ENCODE measurements at places on chromosomes 12 and 14.

DNA sequence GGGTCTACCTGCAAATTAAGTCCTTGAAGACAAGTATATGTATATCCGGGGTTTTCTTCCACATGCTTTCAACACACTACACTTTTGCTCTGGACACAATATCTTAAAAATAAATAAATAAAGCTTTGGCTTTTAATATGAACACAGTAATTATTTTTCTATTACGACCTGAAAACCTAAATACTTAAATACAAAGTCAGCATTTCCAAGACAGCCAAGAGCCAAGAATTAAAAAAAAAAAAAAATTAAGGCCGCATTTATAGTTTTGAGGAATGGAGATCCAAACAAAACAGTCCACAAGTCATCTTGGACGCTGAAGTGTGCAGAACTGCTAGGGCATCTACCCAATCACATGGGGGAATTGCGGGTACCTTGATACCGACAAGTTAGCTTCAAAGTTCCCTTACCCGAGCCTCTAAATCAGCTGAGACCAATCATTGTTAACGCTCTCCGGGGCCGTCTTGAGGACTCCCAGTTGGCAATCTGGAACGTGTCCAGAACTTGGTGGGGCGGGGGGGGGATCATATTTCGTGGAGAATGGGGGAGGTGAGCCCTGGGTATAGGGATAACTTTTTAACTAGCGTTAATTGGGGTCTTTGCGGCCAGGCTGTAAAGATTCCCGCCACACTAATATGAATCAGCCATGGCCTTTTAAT is 731 bp upstream of the PCNX4 start:
- no peak for DNase-seq

DNA sequence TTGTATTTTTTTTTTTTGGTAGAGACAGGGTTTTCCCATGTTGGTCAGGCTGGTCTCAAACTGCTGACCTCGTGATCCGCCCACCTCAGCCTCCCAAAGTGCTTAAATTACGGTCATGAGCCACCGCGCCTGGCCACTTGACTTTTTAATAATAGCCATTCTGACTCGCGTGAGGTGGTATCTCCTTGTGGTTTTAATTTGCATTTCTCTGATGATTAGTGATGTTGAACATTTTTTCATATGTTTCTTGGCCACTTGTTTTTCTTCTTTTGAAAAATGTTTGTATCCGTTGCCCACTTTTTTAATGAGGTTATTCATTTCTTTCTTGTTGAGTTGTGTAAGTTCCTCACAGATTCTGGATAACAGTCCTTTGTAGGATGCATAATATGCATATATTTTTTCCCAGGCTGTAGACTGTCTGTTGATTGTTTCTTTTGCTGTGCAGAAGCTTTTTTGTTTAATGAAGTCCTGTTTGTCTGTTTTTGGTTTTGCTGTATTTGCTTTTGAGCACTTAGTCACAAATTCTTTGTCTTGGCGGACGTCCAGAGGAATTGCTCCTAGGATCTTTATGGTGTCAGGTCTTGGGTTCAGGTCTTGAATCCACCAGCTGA is 10.3 kb upstream of the PGAM5 start:
- no peak for DNase-seq

DNA sequence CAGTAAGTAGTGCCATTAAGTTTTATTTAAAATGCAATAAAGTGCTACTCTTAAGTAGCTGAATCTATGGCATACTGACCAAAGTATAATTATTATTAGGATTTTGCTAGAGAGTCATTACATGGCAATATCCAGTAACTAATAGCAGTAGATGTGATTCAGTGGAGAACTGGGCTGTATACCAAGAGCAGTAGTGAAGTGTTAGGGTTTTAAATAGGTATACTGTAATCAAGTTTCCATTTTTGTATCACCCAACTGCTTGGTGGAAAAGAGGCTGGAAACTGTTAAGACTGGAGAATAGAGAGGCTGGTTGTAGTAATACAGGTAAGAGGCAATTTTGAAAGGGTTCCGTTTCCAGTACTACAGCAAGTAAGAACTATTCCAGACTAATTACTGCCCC is 13.3 kb upstream of the LLPH start:
- no peak for DNase-seq

- no peak for DNase-seq
Measured at GRCh38 chr12:23133471-23133870, 508.5 kb downstream of the ETNK1 start.

DNA sequence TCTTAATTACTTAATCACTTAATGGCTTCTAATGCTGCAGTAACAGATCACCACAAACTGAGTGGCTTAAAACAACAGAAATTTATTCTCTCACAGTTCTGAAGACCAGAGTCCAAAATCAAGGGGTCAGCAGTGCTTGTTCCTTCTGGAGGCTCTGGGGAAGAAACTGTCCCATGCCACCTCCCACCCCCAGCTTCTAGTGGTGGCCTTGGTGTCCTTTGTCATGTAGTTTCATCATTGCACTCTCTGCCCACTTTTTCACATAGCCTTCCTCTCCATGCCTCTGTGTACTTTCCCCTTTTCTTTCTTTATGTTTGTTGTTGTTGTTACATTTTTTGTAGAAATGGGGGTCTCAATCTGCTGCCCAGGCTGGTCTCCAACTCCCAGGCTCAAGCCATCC is 16.1 kb upstream of the UBC start:
- DNase-seq: no peak

GRCh38 chr12:46660276-46660675 is 165.5 kb downstream of the SLC38A4 start:
- no peak for DNase-seq

DNA sequence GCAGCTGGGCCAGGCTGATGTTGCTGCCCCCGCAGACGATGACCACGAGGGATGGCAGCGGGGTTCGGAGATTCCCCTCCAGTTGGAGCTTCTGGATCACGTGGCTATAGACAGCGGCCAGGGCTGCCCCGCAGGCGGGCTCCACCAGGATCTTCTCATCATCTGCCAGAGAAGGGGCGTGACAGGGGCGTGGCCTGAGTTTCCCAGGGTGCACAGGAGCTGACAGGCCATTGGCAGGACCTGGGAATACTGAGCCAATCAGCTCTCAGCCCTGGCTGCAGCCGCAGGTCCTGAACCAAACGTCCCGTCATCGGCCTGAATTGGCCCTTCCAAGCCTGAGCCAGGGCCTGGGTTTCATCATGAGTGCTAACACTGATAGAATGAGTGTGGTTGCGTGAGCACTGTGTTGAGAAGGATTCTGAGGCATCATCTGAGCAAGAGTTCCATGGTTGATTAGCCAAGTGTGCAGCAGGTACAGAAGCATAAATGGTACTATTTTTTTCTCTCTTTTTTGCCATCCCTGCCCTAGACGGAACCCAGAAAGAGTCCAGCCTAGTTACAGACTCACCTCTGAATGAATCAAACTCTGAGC is 10.6 kb downstream of the SDS start:
- DNase-seq: no peak

DNA sequence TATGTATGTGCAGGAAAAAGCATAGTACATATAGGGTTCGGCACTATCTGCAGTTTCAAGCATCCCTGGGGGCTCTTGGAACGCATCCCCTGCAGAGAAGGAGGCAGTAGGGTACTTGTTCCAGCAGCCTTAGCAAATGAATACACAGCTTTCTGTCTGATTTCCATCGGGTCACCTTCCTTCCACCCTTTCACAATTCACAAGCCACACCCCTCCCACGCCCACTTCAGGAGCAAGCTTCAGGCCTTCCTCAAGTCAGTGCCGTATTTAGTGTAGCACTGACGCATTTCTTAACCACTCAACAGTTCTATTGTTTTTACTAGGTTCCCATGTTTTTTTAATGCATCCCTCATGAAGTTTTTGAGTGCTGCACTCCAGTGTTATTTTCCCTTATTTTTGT is 64.2 kb downstream of the CLMN start:
- no peak for DNase-seq

DNA sequence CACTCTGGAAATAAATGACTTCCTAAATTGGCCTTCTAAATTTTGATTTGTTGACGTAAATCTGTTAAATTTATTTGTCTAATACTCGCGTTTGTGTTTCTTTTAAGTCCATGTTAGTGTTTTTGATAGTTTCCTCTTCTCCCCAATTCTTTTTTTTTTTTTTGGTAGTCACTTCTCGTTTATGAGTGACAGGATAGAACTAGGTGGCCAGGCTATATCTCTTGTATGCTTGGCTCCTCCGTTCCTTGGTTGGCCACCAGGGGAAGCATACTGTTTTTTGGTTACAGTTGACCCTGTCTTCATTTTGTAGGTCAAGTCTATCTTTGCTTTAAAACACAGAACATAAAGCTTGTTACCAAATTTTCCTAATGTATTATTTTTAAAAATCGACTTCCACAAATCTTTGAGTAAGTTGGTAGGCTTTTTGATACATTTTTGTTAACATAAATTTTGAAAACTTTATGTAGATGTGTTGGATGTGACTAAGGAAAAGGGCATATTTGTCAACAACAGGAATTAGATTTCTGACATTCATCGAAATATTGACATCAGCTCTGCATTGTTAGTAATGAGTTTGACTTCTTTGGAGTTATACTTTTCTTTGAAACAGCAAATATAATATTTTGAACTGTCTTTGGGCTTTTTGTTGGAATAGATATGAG is 2.2 kb downstream of the RCOR1 start:
- peak; percentile 49 for DNase-seq

DNA sequence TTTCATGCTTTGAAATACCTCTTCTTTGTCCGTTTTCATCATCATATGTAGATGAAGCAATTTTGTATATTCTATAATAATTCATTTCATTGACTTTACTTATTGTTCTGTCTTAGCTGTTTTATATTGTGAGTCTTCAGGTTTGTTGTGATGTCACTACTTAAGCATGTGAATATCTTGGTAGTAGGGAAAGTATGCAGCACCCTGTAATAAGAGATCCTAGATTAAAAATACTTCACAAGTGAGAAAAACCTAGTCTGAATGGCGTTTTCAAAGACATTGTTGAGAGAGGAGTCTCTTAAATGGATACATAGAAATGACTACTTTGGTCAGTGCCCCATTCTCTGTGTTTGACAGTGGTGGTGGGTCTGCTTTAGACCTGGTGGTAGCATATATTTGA is 61.4 kb downstream of the SLC16A7 start:
- DNase-seq: no peak

DNA sequence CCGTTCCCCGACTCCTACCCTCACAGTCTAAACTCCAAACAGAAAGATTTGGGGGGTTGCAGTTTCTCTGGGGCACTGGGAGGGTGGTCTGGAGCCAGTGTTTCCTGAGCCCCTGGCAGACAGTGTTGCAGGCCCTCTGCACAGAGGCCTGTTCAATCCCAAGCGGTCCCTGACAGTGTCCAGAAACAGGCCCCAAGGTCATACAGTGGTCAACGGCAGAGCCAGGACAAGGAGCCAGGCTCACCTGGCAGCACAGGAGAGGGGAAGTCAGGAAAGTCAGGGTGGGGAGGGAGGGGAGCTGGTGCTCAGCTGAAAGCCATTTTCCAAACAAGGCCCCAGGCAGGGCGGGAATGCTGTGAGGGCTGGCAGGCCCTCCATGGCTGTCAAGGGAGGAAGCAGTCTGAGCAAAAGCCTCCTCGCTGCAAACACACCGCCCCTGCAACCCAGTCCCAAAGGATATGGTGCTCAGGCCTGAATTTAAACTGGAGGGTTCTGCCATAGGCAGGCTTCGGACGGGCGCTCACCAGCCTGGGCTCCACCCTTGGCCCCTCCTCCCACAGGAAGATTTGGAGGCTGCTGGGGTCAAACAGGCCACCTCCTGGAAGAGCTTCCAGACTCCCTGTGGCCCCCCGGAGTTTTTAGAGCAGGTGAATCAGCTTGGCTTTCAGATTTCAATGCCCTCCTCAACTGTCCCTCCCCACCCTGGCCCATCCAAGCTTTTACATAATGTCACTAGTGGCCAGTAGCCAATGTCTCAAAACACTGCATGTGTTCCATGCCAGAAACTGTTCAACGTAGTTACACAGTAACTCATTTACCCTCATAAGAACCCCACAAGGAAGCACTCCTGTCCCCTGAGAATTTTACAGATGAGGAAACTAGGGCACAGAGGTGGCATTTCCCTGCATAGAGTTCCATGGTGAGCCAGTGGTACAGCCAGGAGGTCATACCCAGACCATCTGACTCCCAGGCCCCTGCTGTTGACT is 41.5 kb downstream of the CHGA start:
- DNase-seq: no peak

- DNase-seq: no peak
Measured at GRCh38 chr12:124759841-124760503, 103.7 kb downstream of the SCARB1 start.

- DNase-seq: no peak
Measured at GRCh38 chr14:73240816-73241480, 3.6 kb downstream of the PAPLN start.

DNA sequence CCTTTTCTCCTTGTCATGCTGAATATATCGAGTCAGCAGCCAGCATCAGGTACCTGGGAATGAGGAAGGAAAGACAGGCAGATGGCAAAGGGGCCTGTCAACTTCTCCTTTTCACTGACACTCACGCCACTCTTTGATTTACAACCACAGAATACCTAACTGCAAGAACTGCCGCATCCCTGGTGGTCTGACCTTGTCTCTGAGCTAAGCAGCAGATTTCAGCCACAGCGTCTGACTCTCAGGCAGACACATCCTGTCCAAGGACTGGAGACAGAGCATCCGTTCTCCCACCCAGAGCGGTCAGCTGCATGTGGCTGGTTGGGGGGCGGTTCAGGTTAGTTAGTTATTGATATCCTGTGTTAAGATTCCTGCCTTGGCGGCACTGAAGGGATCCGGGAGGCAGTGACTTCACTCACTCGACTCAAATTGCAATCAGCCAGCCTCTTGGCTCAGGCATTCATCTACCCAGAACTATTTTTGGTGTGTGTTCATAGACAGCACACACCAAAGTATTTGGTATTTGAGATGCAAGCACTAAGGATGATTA is 11.2 kb upstream of the MAP1LC3B2 start:
- DNase-seq: no peak

DNA sequence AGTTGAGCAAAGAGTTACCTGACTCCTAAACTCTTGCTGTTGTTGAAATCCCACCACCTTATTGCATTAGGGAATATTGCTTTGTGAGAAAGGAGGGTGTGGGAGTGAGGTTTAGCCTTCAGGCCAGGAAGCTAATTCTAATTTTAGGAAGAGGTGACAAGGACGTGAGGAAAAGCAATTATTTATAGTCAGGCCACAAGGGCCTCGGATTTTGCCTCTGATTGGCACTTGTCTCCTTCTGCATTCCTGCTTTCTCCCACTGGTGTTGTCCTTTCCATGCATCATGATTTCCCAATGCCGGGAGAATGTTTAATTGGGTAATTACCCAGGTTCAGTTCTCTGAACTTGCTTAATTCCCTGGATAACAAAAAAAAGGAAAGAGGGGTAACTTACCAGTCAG is 37.9 kb upstream of the SLC38A2 start:
- no peak for DNase-seq

Data from activated gamma-delta T cell treated with Interleukin-2 at 50 U/mL for 16 hours (primary cell).